ENCODE measurements at places on chromosomes 2 and 18.
A peak's percentile ranks its signal among the peaks of the same experiment; 100 is the strongest.

DNA sequence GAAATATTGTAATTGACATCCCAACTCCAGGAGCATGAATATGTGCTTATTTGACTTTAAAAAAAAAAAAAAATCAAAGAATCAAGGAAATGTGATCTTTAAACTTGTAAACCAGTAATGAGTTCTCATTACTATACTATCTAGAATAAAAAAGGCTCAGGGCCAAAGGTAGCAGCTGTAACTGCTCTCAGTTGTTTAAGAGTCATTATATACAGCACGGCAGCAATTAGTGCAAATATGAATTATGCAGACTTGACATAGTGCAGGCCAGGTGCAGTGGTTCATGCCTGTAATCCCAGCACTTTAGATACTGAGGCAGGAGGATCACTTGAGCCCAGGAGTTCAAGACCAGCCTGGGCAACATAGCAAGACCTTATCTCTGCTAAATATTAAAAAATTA, 125.7 kb upstream of the TTC39C start:
- DNase-seq: no peak

DNA sequence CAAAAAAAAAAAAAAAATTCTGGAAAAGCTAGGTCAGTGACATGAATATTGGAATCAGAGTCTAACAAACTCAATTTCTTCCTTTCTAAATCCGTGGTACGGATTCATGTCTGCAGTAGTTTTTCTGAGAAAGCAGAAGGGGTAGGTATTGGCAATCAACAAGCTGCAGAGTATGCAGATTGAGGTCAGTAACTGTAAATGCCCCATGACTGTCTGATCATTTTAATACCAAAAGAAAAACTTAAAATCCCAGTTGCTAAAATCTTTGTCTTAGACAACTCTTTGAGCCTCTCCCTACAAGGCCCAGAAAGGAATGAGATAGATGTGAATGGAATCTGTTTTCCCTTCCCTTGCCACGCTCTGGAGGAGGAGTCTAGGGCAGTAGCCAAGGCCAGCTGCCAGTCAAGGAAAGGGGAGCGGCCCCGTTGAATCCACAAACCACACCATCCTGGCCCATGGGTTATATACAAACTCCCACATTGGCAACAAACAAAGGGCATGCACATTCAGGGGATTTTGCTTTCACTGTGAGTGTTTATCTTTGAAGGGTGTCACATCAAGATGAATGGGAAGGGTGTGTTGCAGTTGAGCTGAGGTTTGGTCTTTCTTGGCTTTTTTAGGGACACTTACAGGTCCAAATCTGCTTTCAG, 6.1 kb upstream of the CASP8 start:
- no peak for DNase-seq

GRCh38 chr18:74522635-74523548, 11.4 kb upstream of the CNDP1 start:
- no peak for DNase-seq

GRCh38 chr2:113967272-113967671, 77.4 kb downstream of the ACTR3 start:
- no peak for DNase-seq

DNA sequence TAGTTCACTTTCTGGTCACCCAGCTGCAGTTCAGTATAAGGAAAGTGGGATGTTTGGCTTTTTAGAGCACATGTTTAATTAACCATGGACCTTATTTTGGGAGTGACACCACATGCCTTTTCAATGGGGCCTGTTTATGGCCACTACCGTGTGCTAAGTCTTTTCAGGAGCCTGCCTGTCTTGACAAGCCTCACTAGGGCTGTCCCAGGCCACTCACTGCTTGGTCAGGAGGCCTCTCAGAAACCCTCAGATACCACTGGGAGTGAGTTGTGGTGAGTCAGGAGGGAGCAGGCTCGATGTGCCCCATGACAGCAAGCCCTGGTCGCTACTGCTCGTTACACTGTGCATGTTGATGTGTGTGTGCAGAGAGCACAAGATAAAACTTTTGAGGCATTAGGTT, 123.0 kb downstream of the MAP4K4 start:
- DNase-seq: no peak

GRCh38 chr2:39144416-39144815, 23.6 kb upstream of the SOS1 start:
- DNase-seq: no peak

DNA sequence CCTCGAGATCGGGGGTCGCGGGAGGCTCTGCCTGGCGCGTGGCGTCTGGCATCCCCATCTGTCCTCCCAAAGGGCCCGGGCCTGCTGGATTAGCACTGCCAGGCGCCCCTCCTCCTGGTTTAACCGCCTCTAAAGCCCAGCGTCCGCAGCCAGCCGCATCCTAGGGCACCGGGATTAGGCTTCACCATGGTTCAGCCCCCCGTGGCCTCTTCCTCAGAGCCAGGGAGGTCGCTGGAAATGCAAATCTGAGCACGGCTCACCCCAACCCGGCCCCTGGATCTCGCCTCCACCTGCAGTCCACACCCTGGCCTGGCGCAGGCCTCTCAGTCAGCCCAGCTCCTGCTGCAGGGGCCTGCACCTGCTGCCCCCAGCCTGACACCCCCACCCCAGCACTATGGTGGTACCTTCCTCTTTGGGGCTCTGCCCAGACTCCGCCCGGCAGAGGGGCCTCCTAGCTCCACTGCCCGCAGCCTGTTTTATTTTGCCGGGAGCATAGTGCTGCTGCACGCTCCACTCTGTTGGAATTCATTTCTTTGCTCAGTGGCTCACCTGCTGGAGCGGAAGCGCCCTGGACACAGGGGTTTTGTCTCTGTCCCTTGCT, 13.2 kb downstream of the PRELID3A start:
- DNase-seq: peak; percentile 52

GRCh38 chr18:22284581-22285360, 115.4 kb downstream of the GATA6 start:
- no peak for DNase-seq

GRCh38 chr18:59276047-59276446, 2.8 kb upstream of the RAX start:
- DNase-seq: no peak

DNA sequence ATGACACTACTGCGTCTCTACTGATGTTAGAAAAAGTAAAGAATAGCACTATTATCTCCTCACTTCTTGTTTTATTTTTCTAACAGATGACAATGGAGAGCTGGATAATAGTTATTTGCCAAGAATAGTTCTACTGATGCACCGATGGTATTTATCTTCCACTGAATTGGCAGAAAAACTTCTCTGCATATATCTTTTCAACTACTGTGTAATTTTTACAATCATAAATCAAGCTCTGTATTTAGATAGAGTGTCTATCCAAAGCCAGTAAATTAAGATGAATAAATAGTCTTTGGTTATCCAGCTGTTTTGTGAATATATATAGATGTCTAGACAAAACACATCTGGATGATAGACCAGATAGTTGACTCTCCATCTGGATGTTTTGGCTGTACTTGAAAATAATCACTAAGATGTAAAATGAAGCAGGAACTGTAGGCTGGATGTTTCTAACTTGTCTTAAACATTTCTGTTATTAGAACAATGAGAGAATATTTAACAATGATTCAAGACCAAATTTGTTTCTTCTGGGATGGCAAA, 40.1 kb downstream of the RASGRP3 start:
- no peak for DNase-seq

DNA sequence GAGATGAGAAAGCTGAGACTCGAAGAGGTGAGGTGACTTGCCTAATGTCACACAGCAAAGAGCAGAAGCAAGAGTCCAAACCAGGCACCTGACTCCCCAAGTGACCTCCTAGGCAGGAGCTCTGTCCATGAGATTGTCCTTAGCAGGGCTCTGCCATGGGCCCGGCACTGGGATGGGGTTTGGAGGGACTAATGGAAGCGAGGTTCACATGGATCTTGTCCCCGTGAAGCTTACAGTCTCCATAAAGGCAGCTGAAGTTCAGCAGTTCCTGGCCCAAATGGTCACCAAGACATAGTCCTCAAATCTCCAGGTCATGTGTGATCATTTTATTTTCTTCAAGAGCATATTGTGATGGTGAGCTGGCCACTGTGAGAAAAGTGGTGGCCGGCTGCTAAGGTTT, 57.0 kb upstream of the AFF3 start:
- no peak for DNase-seq

GRCh38 chr2:13607139-13607538, 890.4 kb downstream of the TRIB2 start:
- DNase-seq: no peak

Measured in hypothalamus (tissue), 51 donors.